Activated T-cell treated with anti-CD3 and anti-CD28 coated beads, Interleukin-2, amount 50 U/mL, for 24 hours (primary cell): ENCODE measurements at places on chromosomes 6 and 20.

GRCh38 chr6:159110013-159110412, 59.2 kb upstream of the FNDC1 start:
- DNase-seq, result no peak

GRCh38 chr6:116018976-116019375, 41.7 kb downstream of the FRK start:
- no peak for DNase-seq

DNA sequence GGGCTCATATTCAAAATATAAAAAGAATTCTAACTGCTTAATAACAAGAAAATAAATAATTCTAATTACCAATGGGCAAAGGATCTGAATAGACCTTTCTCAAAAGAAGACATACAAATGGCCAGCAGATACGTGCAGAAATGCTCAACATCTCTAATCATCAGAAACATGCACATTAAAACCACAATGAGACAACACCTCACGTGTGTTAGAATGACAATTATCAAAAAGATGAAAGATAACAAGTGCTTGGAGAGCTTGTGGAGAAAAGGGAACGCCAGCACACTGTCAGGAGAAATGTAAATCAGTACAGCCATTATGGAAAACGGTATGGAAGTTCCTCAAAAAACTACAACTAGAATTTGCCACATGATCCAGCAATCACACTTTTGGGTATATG, 53.6 kb downstream of the MBOAT1 start:
- DNase-seq, result no peak

DNA sequence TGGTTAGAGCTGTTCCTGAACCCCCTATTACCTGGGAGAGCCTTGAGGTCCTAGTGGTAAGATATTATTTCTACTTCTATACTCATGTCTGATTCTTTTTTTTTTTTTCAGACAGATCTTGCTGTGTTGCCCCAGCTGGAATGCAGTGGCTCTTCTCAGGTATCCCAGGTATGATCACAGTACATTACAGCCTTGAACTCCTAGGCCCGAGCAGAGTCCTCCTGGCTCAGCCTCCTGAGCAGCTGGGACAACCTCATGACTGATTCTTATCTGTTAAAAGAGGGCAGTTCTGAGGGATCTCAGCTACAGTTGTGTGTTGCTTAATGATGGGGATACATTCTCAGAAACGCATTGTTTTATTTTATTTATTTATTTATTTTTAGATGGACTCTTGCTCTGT, 30.2 kb downstream of the BAK1 start:
- no peak for DNase-seq

GRCh38 chr6:84652356-84653026, 111.9 kb downstream of the TBX18 start:
- no peak for DNase-seq

DNA sequence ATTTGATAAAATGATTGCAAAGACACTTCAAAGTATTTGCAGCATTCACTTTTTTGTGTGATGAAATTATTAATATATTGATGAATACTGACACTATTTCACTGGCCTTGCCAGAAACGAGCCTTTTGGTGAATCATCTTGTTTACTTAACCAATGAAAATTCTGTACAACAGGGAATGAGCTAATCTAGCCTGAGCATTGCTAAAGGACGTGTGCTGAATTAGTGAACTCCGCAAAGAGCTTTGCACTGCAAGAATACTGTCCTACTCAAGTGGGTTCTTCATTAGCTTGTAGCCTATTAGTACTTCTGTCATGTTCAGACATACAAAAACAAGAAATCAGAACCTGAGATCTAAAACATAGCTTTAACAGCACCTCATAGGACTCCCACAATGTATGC, 172.0 kb upstream of the NRSN1 start:
- no peak for DNase-seq
